Cortex of kidney (tissue), 1 donor: ENCODE measurements at places on chromosomes 6 and 20.

GRCh38 chr6:35754452-35755277 lies 17.8 kb downstream of the ARMC12 start:
- no peak for DNase-seq

DNA sequence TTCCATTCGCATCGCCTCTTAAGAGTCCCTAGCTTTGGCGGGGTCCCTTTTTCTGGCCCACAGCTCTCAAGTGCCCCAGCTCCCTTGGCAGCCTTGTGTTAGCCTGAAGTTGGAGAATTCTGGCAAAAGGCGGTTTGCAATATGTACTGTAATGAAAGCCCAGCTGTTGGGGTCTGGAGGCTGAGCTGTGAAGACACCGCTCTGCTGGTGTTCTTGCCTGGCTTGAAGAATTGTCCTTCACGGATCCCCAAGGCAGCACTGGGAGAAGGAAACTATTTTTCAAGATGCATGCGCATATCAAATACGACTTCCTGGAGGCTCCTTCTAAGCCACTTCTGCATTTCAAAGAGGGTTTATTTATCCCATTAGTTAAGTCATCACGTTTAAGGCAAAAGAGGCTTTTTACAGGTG lies 21.4 kb upstream of the CITED2 start:
- DNase-seq = no peak

DNA sequence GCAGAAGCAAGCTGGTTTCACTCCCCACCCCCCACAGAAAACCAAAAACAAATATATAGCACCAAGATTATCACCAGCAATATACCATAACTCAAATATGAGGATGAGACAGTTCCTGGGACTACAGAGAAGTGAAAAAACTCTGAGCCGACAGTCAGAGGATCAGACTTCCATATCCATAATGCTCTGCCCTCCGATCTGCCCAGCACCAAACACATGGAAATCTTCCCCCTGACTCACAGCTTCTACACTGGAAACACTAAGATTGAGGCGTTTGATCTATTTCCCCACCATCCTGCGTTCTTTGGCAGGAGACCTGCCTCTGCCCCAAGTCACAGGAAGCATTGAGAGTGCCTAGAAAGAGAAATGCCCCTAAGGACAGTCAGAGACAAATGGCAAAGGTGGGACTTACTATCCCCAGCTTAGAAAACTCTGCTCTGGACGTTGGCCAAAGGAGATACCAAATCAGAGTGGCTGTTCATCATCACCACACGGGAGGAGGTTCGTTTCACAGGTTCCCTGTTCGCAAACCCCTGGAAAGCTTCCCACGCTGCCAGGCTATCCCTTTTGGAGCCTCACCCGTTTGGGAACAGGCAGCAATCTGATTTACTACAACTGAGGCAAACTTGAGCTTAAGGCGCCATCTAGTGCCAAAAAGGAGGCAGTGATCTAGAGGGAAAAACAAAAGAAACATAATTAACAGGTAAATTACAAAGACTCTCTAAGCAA lies 48.7 kb upstream of the SRSF6 start:
- DNase-seq = no peak

DNA sequence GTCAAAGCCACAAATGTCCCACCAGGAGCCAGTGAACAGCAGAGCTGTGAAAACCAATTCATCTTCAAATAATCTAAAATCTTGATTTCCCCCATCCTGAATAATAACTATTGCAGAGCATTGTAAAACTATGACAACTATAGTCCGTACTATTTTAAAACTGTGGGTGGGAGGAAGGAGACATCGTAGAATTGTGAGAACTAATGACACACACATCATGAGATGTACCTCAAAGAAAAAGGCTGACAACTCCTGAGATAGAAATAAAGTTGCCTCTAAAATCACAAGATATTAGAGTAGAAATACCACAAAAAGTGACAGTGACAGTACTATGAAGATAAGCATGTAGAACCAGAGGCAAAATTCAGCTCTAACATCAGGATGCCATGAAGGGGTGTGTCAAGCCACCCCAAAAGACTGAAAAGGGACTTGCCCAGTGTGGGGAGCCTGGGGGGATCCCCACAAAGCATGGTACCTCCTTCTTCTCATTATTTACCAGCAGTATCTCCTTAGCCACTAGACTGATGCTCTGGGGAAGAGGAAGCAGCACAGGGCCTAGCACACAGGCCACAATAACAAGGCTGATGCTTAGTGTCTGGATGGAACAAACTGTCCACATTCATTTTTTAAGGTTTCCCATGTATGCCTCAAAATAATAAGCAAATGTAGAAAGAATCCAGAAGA lies 13.4 kb downstream of the NAPB start:
- no peak for DNase-seq

DNA sequence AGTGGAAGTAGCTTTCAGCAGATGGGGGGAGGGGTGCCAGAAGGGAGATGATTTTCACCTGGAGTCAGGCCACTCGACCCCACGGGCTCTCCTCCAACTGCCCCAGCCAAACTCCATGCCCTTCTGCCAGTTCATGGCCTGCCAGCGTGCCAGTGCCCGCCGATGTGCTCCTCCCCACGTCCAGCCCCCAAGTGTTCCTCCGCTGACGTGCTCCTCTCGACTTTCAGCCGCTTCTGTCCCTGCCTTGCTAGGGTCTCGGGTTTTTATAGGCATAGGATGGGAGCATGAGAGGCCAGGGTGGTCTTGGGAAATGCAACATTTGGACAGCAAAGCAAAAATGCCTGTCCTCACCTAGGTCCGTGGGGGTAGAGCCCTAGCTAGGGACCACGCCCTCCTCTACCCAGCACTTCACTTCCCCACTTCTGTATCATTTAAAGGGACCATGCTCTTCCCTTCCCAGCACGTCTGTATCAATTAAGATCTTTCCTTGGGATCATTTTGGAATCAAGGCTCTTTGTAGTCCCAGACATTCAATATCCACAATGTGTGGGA lies 54.4 kb downstream of the PRND start:
- DNase-seq = no peak

DNA sequence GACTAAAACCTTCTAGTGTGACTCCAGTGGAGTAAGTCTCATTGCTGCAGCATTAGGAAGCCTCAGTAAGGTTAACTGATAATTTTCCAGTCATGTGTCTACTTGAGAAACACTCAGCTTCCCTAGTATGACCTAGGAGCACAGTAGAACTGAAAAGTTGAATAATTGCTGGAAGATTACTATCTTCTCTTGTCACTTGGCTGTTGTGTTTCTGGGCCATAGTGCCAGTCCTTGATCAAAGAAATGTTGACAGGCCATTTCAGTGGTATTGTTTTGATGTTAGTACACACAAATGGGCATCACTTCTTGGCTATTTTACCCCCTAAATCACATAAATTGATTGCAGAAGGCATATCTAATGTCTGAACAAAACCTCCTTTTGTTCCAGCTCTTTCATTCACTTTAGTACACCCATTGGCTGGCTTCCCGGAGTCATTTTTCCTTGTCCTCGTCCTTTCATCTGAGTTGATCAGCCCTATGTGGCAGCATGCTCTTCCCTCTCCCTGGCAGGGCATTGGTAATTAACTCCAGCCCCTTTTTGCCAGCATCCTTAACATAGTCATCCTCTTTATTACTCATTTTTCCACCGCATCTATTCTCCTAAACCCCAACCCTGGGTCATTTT lies 6.0 kb downstream of the ENPP3 start:
- no peak for DNase-seq

- no peak for DNase-seq
Measured at GRCh38 chr6:94357381-94357980, 938.1 kb upstream of the EPHA7 start.

DNA sequence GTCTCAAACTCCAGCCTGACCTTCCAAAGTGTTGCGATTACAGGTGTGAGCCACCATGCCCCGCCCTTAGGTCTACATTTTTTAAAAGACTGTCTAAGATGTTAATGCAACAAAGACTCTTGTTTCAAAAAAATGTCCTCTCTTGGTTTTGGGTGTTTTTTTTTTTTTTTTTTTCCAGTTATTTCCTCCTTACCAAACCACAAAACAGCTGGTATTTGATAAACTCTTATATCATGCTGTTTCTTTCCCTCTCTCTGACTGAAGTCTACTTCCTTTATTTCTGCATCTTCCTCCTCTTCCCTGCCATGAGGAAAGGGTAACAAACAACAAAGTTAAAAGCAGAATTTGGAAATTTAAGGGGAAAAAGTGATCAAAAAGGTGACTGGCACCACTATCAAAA lies 21.2 kb downstream of the STK38 start:
- DNase-seq = no peak

- no peak for DNase-seq
Measured at GRCh38 chr6:150627154-150627553, 27.5 kb downstream of the PLEKHG1 start.

DNA sequence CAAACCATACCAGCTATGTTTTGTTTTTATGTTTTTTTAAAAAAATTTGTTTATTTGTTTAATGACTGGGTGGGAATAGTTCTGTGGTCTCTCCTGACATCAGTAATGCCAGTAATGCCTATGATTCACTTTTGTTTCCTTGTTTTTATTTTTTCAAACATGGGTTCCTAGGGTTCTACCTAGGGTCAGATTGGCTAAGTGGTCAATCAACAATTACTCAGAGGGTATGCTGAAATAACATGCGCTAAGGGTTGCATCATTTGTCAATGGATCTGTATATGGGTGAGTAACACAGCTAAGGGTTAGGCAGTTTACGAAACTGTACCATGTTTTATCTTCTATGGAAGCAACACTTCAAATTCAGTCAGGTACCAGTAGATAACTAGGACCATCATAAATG lies 583.8 kb upstream of the GJE1 start:
- DNase-seq = no peak

- DNase-seq = no peak
Measured at GRCh38 chr6:160871320-160871719, 120.2 kb upstream of the MAP3K4 start.

DNA sequence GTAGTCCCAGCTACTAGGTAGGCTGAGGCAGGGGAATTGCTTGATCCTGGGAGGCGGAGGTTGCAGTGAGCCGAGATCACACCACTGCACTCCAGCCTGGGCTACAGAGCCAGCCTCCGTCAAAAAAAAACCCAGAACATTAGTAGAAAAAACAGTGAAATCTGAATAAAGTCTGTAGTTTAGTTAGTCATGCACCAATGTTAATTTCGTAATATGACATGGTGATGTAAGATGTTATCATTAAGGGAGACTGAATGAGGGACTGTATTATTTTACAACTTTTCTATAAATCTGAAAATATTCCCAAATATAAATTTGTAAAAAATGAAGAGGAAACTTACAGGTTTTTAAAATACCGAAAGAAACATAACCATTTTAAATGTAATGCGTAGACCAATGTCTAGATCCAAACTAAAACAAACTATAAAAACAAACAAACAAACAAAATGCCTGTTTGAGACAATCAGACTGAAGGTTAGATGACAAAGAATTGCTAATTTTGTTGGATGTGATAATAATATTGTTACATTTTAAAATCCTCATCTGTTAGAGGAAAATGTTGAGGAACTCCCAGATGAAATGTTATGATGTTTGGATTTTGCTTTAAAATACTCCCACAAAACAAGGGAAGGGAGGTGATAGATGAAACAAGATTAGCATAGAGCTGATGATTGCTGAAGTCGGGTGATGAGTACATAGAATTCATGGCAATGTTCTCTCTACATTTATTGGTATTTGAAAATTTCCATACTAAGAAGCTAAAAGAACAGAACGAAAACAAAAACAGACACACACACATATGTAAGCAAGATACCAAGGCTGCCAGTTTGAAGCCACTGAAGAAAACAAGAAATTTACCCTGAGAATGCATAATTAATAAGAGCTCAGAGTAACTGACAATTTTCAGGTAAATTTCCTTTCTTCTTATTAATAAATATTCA lies 1.8 kb downstream of the GSTA4 start:
- no peak for DNase-seq

DNA sequence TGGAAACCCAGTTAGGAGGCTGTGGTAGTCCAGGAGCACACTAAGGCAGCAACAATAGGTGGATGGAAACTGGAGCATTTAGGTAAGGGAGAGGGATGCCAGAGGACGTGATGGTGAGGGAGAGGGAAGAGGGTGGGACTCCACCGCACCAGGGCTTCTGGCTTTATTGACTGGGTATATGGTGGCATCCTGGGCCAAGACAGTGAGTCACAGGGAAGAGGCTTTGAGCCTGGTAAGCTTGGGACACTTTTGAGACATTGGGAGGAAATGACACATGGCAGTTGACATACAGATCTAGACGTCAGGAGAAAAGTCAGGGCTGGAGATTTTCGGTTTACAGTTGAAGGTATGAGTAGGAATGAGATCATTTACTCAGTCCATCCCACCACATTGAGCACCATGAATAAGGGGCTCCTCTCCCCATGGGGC lies 14.9 kb downstream of the NT5E start:
- DNase-seq = no peak

DNA sequence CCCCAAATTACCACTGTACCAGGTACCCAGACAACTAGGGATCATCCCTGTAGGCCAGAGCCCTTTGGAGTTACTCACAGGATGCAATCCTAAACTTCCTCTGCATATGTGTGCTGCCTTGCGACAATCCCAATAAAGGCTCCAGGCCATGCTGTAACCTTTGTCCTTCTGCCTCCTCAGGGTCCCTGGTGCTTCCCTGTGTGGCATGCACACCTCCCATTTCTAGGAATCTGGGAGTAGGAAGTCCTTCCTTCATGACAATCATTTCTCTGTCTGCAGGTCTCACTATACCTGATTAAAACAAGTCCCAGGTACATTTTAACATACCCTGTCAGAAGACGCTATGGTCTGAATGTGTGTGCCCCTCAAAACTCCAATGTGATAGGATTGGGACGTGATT lies 37.0 kb upstream of the MCUR1 start:
- no peak for DNase-seq

DNA sequence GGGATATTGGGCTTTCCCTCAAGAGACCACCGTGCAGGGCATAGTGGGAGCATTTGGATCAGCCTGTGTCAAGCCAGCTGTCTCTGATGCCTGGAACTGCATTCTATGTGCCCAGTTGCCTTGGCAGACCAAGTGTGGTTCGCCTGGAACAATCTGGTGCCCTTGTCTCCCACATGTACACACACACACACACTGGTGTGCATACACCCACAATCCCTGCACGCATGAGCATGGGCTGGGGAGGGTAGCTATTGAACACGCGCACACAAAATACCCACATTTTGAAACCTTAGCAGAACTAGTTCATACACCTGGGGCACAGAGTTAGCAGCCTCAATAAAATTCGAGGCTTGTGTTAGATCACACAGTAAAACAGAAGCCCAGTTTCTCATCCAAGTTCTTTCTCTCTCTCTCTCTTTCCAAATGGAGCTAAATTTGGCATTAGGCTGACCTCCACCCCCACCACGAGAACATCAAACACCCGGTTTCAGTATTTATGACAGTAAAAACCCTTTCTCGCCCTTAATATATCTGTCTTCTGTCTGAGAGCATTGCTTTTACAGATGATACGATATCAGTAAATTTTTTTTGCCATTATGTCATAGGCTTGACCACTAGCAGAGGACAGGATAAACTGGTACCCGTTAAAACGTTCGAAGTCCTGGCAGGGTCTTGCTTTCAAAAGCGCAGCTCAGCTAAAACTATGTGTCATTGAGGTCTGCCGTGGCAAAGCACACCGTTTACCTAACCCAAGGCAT lies 18.2 kb upstream of the NFATC2 start:
- DNase-seq = no peak
